ENCODE measurements at places on chromosomes 7 and 10.

GRCh38 chr10:72539137-72539536, 86.7 kb downstream of the MICU1 start:
- DNase-seq = no peak

- DNase-seq = no peak
These were observed 19.1 kb upstream of the HABP2 start for GRCh38 chr10:113533801-113534200.

- no peak for DNase-seq
These were observed 42.5 kb downstream of the FOXK1 start for GRCh38 chr7:4724648-4725013.

DNA sequence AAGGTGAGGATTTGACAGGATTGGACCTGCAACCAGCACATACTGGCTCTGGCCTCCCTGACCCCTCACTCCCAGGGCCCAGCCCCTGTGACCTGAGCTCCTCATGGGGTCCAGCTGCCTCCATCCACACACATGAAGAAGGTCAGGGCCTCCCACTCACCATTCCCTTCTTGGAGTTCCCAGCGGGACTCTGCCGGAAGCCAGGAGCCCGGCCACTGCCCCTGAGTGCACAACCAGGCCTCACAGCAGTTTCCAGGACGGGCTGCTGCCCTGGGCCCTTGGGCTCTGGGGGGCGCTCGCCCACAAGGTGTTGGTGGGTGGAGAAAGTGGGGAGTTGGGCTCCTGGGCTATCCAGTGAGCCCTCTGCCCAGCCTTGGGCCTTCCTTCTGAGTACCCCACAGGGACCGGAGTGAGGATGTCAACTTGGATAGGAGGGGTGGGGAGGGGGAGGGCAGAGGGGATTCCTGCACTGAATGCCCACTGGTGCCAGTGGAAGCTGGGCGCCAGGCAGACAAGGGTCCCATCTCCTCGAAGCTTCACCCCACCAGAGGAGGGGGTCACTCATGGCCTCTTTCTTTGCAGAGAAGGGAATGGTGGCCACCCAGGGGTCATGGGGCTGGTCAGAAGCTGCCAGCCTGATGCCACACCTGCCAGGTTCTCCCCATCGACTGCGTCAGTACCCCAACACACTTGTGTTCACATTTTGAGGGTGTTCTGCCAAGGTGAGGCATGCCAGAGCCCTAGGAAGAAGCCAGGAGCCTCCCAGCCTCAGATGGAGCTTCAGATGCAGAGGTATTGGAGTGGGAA, 115.3 kb downstream of the PTPN20 start:
- DNase-seq = no peak

DNA sequence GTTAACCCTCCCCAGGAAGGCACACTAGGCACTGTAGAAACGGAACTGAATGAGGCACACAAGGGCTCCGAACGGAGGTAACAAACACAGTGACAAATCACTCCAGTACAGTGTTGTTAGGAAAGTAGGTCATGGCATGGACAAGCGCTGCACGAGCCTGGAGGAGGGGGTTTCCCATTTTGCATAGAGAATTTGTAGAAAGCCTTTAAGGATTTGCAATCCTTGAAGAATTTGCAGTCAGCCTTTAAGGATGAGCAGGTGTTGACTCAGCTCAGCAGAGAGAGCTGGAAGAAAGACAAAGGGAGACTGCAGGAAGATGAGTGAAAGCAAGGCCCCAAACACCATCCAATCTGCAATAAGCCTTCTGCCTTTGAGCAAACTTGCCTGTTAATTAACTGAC, 51.1 kb upstream of the PPP1R3C start:
- DNase-seq = no peak

DNA sequence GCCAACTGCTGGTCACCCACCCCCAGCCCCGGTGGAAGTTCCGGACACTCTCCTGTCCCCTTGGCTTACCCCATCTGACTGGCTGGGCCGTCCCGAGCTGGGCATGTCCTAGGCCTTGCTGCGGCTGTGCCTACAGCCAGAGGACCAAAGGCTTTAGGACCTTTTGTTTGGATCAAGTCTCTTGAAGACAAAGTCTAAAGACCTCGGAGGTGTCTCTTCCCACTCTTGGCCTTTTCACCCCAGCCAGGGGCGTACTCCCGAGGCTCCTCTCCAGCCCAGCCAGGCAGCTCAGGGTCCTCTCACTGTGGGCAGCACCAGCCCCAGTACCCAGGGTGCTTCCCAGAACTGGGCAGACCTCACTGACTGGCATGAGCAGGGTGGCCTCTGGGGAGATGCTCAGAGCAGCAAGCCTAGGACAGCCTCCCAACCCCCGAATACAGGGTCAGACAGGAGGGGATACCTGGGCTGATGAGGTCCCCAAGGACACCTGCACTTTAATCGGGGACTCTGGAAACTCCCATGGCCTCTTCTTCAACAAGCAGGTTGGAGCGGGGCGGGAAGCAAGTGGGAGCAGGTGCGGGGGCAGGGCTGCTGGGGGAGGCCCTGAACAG, 2.7 kb upstream of the PWWP2B start:
- no peak for DNase-seq

DNA sequence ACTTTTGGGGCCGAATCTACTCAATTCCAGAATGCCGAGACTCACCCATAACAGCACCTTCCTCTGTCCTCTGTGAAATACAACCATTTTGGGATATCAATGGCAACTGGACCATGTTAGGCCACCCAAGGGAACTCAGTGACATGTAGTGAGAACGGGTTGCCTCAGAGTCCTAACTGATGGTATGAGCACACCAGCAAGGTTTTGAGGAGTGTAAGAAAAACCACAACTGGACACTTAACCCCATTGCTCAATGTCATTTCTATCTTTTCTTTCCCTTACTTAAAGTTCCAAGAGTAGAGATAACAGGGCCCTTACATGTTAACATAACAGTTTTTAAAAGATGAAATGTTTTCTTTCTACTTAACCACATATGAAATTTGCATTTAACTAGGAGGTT, 67.1 kb downstream of the TNS3 start:
- no peak for DNase-seq

DNA sequence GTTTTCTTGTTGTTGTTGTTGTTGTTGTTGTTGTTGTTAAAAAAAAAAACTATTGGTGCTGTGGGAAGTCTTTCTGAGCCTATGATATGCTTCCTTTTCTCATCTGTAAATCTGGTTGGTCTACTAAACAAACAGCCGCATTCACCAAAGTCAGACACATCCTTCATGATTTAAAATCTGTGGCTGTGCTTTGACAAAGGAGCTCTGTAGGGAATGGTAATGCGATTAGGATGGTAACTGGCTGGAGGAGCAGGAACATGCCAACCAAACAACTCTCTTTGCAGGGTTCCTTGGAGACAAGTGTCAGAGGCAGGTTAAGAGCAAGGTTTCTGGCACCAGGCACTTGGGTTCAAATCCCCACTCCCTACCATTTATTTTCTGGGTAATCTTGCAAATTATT, 14.9 kb upstream of the SP4 start:
- DNase-seq = no peak

DNA sequence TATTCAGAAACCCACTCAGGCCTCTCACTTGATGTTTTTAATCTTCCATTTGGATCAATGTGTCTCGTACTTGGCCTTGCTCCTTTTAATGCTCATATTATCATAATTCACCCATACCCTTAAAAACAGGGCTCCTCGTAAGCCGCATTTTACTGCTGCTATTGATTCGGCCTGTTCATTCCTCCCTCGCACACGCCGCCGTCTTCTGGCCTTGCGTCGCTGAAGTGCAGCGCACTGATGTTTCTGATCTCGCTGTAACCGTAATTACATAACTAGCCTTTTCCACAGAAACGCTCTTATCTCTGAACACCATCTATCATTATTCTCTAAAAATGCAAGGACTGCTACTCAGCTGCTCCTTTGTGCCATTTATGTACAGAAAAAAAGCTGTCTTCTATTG, 544.5 kb upstream of the FOXK1 start:
- no peak for DNase-seq

GRCh38 chr10:93081834-93082233, 8.1 kb downstream of the CYP26A1 start:
- no peak for DNase-seq

GRCh38 chr7:36232971-36233550, 80.0 kb downstream of the EEPD1 start:
- no peak for DNase-seq

DNA sequence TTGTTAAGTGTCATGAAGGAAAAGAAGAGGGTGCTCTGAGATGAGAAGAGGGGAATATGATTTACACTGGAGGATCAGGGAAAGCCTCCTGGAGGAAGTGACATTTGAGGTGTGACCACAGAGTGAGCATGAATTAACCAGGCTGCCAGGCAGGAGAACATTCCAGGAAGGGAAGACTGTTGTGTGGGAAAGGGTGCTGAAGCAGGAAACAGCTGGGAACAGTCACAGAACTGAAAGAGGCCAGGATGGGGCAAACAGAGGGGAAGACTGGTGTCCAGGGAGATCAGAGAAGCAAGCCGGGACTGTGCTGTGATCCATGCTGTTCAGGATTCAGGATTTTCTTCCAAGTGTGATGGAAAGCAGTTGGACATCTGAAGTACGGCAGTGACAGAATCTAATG, 14.9 kb downstream of the HIPK2 start:
- DNase-seq = no peak
